ENCODE measurements at places on chromosomes 7 and 10.

- no peak for DNase-seq
Measured at GRCh38 chr7:77558284-77558967, 21.3 kb downstream of the PTPN12 start.

DNA sequence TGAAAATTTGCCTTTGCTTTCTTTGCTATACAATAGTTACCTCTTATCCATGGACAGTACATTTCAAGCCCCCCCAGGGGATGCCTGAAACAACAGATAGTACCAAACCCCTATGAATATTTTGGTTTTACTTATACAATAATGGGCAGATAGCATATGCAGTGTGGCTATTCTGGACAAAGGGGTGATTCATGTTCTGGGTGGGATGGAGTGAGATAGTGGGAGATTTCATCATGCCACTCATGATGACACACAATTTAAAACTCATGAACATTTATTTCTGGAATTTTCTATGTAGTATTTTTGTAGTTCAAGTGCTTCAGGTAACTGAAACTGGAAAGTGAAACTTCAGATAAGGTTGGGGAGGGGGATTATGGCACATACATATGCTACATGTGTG, 12.0 kb downstream of the STARD3NL start:
- DNase-seq, result no peak

GRCh38 chr10:131158695-131159094, 152.8 kb downstream of the TCERG1L start:
- no peak for DNase-seq

GRCh38 chr10:76559892-76560220, 1077.8 kb downstream of the KCNMA1 start:
- no peak for DNase-seq

GRCh38 chr7:41978858-41979257, 258.2 kb downstream of the GLI3 start:
- DNase-seq, result no peak

DNA sequence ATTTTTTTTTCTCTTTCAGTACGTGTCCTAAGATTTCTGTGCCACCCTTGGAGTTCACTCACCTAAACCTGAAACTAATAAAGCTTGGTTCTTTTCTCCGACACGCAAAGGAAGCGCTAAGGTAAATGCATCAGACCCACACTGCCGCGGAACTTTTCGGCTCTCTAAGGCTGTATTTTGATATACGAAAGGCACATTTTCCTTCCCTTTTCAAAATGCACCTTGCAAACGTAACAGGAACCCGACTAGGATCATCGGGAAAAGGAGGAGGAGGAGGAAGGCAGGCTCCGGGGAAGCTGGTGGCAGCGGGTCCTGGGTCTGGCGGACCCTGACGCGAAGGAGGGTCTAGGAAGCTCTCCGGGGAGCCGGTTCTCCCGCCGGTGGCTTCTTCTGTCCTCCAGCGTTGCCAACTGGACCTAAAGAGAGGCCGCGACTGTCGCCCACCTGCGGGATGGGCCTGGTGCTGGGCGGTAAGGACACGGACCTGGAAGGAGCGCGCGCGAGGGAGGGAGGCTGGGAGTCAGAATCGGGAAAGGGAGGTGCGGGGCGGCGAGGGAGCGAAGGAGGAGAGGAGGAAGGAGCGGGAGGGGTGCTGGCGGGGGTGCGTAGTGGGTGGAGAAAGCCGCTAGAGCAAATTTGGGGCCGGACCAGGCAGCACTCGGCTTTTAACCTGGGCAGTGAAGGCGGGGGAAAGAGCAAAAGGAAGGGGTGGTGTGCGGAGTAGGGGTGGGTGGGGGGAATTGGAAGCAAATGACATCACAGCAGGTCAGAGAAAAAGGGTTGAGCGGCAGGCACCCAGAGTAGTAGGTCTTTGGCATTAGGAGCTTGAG, at the start of gene CFTR:
Gene CFTR (plus strand): TSS at position 801 of the 830 bp plus-strand sequence. CDS start 70 bp downstream, outside the sequence.
- DNase-seq, result no peak

DNA sequence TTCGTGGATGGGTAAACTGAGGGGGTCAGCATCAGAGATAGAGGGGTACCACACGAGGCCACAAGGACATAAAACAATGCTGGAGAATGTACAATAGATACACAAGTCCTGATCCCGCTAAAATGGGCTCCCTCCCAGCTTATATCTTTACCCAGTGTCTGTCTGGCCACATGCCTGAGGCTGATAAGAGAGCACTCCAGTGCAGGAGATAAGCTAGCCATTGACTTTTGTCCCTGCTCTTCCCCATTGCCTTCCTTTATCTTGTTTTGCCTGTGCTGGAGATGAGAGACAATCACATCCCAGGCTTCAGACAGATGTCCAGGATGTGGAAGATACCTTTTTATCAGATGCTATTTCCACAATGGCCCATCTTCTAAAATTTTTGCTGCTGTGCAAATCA, 6.0 kb downstream of the GAD2 start:
- no peak for DNase-seq

DNA sequence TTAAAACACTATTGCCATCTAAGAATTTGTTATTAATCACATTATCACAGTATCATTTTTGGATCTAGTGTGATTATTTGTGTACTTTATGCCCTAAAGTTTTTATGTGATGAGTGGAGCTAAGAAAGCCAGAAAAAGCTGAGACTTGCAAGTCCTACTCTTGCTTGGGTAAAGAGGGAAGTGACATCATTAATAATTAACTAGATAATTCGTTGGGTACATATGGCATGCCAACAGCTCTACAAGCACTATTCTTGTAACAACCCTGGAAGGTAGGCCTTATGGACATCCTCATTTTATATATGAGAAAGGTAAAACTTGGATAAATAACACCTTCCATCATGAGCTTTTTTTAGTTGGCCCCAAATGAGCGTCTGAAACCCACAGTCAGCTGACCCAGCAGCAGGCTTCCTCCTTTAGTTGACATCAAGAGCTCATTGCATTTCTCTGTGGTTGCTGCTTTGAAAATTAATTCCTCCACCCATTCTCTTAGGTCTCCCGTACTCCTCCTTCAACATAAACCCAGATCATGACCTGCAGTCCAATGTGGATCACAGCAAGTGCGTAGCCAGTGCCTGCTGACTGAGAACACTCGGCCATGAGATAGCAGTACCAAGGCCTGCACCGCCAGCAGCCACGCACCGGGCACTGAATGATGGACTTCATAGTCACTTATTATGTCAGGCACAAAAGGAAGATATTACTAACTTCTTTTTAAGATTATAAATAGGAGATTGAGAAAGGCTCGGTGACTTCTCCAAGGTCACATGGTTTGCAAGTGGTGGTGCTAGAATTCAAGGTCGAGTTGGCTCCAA, 292.0 kb upstream of the AOAH start:
- DNase-seq, result no peak

- DNase-seq, result no peak
Measured at GRCh38 chr7:157832006-157832405, 495.2 kb downstream of the DNAJB6 start.

DNA sequence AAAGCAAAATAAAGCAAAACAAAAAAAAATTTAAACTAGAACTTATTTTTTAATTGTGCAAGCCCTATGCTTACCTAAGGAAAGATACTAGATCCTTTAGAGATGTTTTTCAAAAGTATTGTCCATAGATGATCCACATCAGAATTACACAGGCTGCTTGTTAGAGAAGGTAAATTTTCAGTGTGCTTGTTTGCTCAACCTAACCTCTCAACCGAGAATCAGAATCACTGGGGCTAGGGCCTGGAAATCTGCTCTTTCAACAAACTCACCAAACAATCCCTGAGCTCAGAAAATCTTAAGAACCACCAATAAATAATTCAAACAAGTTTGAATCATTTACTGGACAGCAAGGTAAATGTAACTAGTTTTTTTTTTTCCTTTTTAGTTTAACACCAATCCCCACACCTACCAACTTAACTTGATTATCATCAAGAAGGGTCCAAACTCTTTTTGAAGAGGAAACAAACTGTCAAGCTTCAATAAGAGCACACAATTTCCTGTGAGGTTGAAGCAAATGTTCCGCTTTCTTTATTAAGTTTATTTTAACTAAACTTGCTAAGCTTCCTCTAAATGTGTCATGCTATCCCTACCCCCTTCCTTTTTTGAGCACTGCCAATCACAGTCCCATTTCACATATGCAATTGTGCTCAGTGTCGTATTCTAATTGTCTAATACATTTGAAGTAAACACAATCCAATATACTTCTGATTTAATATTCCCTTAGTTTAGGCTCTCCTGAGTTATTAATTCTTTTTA, 7.4 kb upstream of the TSPAN33 start:
- DNase-seq, result no peak

DNA sequence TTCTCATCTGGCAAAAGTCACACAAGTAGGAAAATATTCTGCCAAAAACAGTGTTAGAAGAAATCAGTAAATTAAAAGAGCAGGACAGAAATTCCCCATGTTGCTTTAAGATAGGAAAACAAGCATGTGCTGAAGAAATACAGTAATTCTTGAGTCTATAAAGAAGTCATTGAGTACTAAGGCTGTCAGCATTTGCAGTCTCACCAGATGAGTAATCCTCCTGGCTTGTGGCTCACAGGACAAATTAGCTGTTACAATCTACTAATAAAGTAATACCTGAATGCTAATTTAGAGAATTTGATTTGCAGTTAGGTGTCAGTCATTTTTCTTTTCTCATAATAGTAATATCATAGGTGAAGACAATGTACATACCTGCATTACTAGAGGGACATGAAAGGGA, 1158.9 kb upstream of the CELF2 start:
- DNase-seq, result no peak

DNA sequence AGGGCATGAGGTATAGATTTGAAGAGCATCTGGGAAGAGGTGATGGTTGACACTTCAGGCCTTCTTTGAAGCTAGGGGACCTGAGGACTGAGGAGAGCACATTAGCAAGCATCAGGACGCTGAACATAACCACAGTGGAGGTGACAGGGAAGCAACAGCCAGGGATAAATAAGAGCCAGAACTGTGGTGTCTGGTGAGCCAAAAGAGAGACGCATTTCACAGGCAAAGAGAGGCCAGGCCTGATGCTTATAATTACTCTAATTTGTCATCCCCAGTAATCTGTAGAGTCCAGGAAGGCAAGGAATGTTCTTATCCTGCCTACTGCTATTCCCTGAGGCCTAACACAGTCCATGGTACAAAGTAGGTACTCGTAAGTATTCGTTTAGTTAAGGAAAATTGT, 10.4 kb upstream of the FAS start:
- DNase-seq, result no peak

- no peak for DNase-seq
Measured at GRCh38 chr7:132182992-132183391, 393.3 kb downstream of the PLXNA4 start.

DNA sequence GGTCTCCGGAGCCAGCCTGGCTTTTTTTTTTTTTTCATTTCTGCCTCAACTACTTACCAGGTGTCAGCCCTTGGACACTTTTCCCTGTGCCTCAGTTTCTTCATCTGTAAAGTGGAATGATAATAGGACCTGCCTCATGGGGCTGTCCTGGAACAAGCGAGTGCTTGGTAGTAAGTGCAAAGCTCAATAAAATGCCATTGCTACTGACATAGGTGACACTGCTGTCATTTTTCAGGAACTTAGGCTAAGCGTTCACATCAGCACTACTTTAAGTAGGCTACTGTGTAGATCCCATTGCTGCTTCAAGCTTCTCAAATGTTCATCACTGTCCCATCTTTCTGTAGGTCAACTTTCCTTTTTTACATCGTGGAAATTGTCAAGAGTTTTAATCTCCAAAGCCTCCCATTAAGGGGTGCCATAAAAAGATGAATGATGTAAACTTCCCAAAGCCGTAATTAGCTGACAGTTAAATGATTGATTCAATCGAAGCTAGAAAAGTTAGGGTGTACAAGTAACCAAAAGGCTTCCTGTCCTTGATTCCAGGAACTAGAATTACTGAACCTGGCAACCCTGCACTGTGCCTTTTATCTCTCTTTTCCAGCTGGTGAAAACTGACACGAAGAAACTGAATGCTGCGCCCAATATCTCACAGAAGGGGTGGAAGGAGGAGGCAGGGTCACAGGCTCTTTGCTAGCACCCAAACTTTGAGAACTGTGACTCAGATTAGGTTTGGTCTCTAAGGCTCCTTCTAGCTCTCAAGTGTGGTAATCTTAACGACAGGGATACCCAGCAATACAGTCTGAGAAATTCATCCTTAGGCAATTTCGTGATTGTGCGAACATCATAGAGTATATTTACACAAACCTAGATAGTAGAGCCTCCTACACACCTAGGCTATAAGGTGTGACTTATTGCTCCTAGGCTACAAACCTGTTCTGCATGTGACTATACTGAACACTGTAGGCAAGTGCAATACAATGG, 861 bp upstream of the USP6NL start:
- DNase-seq, result no peak

DNA sequence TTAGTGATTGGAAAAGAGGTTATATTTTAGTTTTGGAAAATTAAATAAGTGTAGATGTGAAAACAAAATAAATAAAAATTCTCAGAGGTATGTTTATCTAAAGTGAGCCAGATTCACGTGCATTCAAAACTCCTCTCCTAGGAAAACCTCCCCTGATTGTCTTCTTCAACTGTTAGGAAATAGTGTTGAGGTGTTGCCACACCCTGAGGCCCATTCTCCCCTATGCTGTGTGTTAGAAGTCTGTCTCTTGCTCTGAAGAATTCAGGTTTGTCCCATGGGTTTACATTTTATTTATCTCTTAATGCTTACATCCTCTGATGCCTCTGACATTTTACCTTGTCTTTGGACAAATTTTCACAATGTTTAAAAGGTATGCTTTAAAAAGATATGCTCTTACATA, 40.3 kb downstream of the PTPRE start:
- no peak for DNase-seq

DNA sequence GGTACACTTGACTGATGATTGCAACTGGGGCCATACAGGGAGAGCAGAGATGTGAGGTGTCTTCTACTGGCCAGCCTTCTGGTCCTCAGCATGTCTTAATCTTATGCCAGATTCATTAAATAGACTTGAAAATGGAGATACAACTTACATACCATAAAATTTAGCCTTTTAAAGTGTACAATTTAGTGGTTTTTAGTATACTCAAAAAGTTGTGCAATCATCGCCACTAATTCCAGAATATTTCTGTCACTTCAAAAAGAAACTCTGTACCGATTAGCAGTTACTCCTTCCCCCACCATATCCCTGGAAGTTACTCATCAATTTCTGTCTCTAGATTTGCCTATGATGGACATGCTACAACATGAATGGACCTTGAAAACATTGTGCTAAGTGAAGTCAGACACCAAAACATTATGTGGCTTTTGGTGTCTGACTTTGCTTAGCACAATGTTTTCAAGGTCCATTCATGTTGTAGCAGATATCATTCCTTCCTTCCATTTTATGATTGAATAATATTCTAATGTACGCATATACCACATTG, 53.0 kb downstream of the SH2D4B start:
- no peak for DNase-seq

GRCh38 chr7:77529279-77529678, 7.8 kb upstream of the PTPN12 start:
- DNase-seq, result no peak

GRCh38 chr7:127478024-127478355, 85.5 kb upstream of the ZNF800 start:
- DNase-seq, result no peak

DNA sequence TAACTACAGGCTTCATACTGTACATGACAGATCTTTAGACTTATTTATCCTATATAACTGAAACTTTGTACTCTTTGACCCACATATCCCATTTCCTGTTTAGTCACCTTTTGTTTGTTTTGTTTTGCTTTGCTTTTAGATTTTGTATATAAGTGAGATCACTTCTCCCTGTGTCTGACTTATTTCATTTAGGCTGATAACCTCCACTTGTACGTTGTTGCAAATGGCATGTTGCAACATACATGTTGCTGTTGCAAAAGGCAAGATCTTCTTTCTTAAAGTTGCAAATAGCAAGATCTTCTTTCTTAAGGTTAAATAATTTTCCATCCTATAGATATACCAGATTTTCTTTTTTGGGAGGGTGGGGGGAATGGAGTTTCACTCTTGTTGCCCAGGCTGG, 341.5 kb downstream of the OTUD1 start:
- DNase-seq, result no peak
